Right cardiac atrium (tissue), 5 donors: ENCODE measurements at places on chromosomes 4 and X. TPM values are rescaled to one million over a fixed set of nuclear protein-coding genes. Genes with fewer than 3 reads are reported as not detected.

GRCh38 chr4:159343116-159343515, 240.2 kb downstream of the RAPGEF2 start:
- no peak for DNase-seq

DNA sequence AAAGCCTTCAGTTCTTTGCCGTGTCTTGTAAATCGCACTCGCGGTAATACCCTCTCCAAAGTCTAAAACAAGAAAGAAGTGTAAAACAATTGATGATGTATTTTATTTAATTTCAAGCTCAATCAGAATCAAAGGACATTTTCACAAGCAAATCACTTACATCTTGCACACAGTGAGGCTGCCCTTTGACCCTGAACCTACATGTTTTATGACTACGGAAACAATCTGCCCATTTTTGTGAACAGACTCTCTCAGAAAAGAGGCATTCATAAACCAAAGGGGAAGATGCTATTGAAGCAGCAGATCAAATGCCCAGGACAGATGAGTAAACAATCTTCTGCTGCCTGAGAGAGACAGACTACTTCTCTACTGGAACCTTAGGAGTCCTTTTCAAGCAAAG, 76.0 kb upstream of the DDX60 start:
- no peak for DNase-seq

Gene PLP1
- total RNA-seq: 25.8 TPM

Gene RPA4
- 0.29 TPM for total RNA-seq

Gene PNMA6F
- not detected for total RNA-seq

GRCh38 chrX:120419463-120419862, 49.6 kb downstream of the LAMP2 start:
- DNase-seq: no peak

Gene FAM53A
- 1.2 TPM for total RNA-seq

DNA sequence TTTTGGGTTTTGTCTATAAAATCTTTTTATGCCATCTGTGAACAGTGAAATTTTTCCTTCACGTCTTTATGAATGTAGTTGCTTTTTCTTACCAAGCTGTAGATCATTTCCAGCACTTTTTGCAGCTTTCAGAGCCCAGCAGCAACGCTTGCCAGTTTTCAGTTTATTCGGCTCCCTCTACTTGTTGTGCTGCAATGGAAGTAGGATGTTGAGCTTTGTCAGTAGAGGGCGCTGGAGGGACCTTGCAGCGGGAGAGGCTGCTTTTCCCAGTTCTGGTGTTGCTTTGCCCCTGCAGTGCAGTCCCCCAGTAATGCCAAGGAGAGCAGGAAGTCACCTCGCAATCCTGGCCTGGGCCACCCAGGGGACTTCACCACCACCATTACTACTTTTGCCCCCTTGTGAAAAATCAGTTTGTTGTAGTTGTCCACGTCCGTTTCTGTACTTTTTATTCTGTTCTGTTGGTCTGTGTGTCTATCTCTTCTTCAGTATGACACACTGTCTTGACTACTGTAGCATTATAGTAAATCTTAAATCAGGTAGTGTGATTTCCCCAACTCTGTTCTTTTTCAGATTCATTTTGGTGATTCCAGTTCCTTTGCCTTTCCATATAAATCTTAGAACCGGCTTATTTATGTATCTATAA, 21.8 kb downstream of the CMC4 start:
- DNase-seq: peak; percentile 62

DNA sequence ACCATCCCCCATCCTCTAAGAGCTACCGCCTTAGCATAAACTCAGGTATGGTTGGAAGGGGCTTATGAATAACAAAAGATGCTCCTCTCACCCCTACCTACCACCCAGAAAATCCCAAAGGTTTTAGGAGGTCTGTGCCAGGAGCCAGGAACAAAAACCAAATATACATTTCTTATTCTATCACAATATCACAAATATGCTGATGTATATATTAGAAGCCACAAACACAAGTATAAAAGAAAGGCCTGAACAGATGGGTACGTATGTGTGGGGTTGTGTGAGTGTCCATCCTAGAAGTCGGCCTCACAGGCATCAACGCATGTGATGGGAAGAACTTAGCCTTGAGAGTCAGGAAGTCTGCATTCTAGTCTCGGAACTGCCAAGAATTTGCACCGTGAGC, 8.7 kb upstream of the ANXA5 start:
- no peak for DNase-seq

DNA sequence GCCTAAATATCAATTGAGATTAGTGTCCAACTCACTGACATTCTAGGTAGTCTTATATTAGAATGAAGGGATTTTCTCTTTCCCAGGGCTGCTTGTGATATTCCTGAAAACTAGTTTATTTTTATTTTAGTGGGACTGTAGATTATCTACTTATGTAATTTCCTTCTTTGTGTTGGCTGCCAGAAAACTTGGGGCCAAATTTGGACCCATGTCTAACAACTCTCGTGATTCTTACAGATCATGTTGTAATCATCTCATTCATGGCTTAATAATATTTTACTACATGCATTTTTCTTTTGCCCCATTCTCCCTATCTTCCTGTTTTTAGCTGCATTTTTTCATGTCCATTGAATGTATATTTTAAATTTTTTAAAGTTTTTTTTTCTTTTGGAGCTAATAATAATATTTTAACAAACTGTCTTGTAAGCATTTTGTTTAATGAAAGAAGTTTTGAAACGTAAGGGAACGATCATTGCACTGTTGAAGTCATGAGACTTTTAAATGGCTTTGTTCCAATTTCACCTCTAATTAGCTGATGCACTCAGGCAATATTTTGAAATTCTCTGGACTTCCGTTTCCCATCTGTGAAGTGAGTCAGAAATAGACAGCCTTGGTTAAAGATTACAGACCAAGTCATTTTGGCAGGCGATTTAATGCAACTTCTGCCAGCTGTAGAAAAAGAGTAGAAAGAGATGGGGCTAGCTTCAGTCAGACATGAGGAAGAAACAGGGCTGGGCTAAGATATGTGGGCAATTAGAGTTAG, 14.3 kb upstream of the TDO2 start:
- DNase-seq: no peak

- DNase-seq: no peak
Measured at GRCh38 chr4:184400375-184400870, 73.9 kb downstream of the IRF2 start.

Gene KLHL5
- 14.3 TPM for total RNA-seq

Gene HSFX3
- total RNA-seq: not detected

Gene CPE
- total RNA-seq: 93.6 TPM

- no peak for DNase-seq
Measured at GRCh38 chr4:176198316-176198903, 3.0 kb upstream of the SPATA4 start.

Gene DCAF12L1
- total RNA-seq: not detected

Gene CNGA2
- not detected for total RNA-seq

DNA sequence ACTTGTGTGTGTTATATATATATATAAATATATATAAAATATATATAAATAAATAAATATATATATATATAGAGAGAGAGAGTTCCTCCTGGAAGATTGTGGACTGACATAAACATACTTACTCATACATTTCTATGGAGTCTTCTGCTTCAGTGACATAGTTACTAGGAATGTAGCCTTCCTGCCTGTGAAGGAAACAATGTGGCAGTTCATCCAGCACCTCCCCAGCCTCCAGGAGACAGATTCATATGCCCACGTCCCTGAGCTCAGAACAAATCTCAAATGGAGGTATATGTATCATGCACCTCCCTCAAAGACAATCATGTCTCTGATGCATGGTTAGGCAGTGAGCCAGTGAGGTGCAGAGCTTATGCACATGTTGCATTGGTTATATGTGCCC, 11.4 kb upstream of the TIMM8A start:
- DNase-seq: no peak

Gene GLOD5
- not detected for total RNA-seq

GRCh38 chrX:33741807-33742206, 390.3 kb downstream of the FAM47A start:
- DNase-seq: no peak

GRCh38 chr4:7708238-7708637, 231.4 kb downstream of the AFAP1 start:
- no peak for DNase-seq

DNA sequence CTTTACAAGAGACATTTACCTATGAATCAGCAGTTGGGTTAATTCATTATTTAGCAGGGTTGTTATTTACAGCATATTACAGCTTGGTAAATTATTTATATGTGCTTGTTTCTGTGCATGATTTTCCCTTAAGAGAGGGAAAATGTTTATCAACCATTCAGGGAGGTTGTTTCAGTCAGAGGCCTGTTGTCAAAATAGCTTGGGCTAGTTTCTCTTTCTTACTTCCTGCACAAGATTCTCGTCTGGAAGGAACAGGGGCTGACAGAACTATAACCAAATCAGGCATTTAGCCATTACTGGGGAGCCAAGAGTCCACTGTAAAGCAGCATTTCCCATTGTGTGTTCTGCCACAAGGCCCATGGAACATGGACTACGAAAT, 135.8 kb downstream of the HS6ST2 start:
- no peak for DNase-seq

- DNase-seq: no peak
Measured at GRCh38 chr4:102730968-102731533, 29.7 kb downstream of the MANBA start.

DNA sequence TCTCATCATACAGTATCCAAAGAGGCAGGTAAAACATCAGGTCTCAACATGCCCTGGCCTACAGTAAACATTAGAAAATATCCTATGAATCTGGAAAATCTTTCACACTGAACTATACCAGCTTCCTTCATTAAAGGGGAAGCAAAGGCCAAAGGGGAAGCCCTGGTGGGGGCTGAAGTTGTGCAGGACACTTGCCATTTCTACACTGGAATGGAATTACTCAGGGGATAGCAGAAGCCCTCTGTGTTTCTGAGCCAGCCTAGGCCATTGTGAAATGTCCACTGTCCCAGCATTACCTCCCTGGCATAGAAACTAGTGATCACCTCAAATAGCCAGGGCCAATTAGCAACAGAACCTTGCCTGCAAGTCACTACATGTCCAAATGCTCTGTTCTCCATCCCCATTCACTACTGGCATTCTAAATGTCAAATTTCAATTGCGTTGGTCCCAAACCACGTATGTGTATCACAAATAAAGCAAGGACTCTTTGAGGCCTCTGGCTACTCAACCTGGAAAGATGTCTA, 429.9 kb downstream of the AFF2 start:
- no peak for DNase-seq

DNA sequence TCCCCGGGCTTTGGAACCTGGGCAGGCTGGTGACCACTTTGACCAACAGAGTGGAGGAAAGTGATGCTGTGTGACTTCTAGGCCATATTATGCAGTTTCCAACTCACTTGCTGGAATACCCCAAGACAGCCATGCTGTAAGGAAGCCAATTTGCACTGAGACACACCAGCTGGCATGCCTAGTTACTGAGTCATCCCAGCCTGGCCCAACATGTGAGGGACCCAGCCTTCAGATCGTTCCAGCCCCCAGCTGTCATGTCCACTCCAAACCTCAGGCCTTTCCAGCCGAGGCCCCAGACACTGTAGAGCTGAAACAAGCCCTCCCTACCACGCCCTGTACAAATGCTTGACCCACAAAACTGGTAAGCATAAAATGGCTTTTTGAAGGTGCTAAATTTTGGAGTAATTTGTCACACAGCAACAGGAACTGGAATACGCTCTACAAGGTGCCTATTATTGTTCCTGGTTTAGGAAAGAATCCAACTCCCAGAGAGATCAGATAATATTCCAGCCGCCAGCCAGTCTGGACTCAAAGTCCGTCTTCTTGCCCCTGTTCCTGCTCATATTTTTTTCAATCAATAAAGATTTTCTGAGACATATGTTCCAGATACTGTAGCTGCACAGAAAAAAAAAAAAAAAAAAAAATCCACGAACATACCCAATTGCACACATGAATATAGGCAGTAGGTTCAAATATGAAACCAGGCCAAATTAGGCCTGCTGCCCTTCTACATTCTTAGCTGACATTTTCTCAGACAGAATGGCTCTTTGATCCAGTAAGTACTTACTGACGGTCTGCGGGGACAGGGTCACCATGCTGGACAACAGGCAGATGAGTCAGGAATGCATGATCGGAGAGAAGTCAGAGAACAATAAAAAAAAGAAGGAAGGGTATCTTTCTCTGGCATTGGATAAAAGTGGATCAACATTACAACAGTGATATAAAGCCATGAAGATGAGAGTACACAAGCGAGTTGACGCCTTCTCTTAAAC, 35.1 kb downstream of the SH3KBP1 start:
- no peak for DNase-seq

Gene CXCL10
- total RNA-seq: not detected

Gene PLAC8
- 3.2 TPM for total RNA-seq

Gene XAGE1B
- total RNA-seq: not detected

Gene PRSS12
- not detected for total RNA-seq

DNA sequence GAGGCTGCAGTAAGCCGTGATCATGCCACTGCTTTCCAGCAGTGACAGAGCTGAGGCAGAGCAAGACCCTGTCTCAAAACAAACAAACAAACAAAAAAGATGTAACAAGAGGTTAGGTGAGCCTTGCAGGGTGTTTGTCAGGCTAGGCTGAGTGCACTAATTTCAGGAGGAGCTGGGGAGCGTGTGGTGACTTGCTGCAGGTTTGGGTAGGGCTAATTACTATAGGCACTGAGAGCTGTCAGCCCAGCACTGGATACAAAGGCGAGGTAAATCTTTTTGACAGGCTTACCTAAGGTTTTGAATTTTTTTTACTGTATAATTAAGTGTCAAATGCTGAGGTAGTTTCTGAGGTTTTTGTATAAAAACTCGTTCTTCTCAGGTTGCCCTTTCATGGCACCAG, 29.8 kb upstream of the SH3D19 start:
- DNase-seq: no peak

DNA sequence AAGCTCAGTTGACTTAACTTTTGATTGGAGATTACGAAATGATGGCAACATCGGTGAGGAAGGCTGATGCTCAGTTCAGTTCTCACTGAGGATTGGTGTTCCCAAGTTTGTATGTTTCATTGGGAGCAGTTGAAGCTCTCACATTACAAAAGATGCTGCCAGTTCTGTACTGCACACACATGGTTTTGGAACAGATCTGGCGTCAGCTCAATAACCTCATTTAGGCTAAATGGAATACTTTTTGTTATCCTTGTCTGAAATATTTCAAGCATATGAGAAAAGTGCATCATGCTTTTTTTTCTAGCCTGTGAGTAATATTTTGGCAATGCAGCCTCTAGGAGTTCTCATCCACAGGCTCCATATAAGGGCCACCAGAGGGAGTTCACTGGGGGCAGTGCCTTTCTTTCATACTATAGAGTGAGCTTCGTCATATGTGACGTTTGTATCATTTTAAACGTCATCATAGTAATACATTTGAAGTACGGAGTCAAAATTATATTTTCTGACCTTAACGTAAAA, 4.1 kb downstream of the ENPEP start:
- no peak for DNase-seq

GRCh38 chrX:67619253-67619652, 75.4 kb downstream of the AR start:
- no peak for DNase-seq

Gene CXorf65
- not detected for total RNA-seq

Gene ANXA3
- 10.9 TPM for total RNA-seq

DNA sequence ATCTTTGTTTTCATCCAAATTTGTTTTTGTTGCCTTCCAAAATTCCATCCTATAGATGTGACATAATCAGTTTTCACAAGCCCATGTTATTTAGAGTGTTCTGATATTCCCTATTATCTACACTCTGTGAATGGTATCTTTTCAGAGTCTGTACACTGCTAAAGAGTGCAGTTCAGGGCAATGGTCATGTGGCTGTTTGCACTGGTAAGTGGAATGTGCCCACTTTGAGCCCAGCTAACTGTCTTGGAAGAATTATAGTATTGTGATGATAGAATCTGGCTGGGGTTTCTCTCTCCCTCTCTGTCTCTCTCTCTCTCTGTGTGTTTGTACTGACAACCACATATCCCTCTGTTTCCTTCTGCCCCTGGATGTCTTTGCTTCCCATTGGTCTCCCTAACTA, 37.4 kb upstream of the BEX4 start:
- DNase-seq: no peak

- DNase-seq: no peak
Measured at GRCh38 chr4:56981795-56982201, 3.1 kb downstream of the POLR2B start.
